ENCODE measurements at places on chromosomes 3 and 15. TPM values are rescaled to one million over a fixed set of nuclear protein-coding genes. Genes with fewer than 3 reads are reported as not detected.

Gene CMTM7
- 9.3 TPM for total RNA-seq

Gene CACNA2D3
- not detected for total RNA-seq

Gene RBP2
- not detected for total RNA-seq

DNA sequence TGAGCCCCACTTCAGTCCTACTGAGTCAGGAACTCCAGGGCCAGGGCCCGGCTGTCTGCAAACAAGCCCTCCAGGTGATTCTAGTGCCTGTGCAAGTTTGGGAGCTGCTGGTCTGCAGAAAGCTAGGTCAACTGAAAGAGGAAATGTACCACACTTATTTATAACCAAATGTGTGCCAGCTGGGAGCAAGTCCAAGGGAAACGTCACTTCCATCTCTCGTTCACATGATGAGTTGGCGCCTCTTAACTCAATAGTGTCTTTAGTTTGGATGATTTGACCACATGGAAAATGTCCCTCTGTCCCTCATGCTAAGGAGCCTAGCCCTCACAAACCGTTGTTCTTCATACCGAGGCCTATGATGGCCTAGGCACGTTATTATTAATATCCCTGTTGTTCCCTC, 43.2 kb downstream of the GOLGA8S start:
- DNase-seq, result no peak

DNA sequence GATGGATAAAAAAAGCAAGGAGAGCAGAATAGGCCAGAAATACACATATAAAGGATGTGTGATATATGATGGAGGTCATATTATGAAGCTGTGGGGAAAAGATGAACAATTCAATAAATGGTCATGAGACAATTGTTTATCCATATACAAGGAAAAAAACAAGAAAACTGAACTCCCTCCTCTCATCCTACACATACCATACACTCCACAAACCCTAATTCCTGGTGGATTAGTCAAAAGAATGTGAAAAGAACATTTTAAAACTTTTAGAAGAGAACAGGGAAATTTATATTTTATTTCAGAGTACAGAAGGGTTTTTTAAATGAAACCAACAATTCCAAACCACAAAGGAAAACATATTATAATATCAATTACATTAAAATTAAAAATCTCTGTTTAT, 34.5 kb upstream of the NR2E3 start:
- DNase-seq, result no peak

DNA sequence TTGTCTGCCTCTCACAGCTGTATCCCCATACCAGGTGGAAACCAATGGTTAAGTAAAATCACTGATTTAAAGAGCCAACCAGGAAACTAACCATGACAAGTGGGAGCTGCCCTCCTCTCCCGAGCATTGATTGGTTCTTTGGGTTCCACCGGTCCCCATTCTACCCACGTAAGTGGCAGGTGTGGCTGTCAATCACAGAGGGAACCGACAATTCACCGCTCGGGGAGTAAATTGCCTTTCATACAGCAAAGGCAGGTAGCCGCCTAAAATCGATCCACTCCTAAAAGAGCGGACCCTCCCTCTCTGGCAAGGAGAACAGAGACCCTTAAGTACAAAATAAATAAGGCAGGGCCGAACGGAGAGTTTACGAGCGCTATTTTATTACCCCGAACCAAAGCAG, 1.2 kb downstream of the ERC2 start:
- no peak for DNase-seq

- no peak for DNase-seq
Observed at GRCh38 chr3:135083179-135083578, 288.1 kb downstream of the EPHB1 start.

DNA sequence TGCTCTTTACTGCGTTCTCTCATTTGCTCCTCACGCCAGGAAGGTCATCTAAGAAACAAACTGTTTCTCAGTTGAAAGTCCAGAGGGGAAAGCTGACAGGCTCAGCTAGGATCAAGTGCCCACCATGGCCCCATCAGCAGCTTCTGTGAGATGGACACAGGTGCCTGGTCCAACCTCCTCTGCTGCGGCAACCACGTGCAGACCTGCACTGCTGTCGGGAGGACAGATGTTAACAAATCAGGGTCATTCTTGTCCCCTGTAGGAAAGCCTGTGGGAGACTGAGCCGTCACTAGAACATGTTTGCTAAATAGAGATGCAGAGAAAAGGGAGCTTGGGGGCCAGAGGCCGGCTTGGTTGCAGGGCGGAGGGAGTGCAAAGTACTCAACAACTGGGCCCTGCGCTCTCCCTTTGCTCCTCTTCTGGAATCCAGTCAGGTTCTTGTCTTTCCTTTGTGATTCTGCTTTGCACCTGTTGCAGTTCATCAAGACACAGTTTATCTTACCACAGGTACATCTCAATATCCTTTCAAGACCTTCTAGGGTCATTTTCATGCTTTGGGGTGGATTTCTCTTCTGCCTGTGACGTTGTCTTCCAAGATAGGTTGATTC, 20.9 kb downstream of the GPD1L start:
- DNase-seq, result no peak

- no peak for DNase-seq
Observed at GRCh38 chr15:94844538-94845389, 613.4 kb downstream of the MCTP2 start.
